ENCODE measurements at places on chromosomes 1 and 21.

DNA sequence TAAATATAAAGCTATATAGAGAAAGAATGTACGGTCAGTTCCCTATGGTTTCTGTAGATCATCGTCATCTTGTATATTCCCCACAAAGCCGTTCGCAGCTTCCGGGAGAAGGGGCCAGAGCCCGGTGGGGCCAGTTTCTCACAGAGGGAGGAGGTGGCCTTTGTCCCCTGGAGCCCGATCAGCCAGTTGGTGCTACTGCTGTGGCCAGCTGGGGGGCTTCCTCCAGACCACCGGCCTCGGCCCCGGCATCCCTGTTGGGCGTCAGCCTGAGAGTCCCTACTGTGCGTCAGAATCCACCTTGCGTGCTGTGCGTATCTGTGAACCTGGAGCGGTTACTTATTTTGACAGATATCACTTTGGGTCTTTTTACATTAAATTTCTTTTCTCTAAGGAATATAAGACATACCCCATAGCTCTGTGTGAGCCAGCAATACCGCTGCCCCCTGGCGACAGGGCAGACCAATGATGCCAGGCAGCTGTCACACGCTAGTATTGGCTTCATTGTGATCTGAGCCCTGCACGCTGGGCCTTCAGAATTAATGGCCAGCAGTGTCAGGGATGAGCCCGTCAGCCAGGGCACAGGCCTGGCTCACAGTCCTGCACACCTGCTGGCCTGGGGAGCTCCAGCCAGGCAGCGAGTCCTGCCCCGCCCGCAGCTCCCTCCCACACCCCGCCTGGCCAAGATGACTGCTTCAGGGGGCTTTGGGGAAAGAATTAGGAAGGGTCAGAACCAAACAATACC is 145.9 kb downstream of the PGBD5 start:
- no peak for DNase-seq

- DNase-seq, result no peak
Observed at GRCh38 chr1:28296401-28297261, 32.2 kb upstream of the MED18 start.

DNA sequence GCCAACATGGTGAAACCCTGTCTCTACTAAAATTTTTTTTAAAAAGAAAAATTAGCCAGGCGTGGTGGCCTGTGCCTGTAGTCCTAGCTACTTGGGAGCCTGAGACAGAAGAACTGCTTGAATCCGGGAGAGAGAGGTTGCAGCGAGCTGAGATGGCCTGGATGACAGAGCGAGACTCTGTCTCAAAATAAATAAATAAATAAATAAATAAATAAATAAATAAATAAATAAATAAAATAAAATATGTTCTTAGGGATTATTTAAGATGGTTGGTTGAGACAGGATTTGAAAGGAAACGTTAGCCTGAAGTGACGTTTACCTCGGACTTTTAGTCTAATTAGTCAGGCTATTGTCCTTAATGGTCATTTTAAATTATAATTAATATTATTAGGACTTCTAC is 88.5 kb upstream of the CHRM3 start:
- no peak for DNase-seq

DNA sequence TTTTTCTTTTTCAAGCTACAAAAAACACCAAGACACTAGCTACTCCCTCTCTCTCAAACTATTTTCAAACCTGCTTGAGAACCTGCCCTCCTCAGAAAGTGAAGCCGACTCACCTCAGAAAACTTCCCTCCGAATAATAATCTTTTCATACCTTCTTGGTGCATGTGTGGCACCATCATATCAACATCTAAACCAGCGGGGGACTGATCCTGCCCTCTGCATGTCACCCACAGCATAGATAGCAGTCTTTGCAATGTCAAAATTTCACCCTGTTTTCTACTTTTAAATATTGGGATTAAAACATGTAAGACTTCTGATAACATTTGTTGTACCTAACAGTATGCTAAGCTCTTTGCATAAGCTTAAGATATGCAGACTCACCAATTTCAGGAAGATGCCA is 1260.3 kb downstream of the PLA2G4A start:
- no peak for DNase-seq

DNA sequence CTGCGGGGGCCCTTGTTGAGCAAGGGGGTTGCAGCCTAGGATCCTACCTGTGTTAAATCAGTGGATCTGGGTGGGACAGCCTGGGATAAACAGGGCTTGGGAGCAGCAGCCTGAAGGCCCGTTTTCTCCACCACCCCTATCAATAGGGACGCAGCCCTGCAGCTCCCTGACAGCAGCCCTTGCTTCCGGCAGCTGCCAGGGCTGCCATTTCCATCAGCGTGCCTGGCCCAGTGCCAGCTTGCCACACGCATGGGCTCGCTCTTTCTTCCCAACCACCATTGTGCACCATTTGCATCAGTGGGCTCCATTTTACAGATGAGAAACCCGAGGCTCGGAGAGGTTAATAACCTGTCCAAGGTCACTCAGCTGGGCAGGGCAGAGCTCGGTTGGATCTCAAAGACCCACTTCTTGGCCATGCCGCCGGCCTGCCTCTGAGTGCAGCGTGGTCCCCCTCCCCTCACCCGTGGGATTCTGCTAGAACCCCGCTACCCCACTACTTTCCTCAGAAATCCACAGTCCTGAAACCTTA is 3.8 kb downstream of the WNT4 start:
- peak; percentile 60 for DNase-seq

GRCh38 chr1:82587371-82587770 is 786.6 kb downstream of the ADGRL2 start:
- no peak for DNase-seq

GRCh38 chr1:26972390-26972789 is 12.1 kb upstream of the KDF1 start:
- no peak for DNase-seq

GRCh38 chr1:110616587-110616986 is 10.4 kb upstream of the KCNA2 start:
- no peak for DNase-seq

DNA sequence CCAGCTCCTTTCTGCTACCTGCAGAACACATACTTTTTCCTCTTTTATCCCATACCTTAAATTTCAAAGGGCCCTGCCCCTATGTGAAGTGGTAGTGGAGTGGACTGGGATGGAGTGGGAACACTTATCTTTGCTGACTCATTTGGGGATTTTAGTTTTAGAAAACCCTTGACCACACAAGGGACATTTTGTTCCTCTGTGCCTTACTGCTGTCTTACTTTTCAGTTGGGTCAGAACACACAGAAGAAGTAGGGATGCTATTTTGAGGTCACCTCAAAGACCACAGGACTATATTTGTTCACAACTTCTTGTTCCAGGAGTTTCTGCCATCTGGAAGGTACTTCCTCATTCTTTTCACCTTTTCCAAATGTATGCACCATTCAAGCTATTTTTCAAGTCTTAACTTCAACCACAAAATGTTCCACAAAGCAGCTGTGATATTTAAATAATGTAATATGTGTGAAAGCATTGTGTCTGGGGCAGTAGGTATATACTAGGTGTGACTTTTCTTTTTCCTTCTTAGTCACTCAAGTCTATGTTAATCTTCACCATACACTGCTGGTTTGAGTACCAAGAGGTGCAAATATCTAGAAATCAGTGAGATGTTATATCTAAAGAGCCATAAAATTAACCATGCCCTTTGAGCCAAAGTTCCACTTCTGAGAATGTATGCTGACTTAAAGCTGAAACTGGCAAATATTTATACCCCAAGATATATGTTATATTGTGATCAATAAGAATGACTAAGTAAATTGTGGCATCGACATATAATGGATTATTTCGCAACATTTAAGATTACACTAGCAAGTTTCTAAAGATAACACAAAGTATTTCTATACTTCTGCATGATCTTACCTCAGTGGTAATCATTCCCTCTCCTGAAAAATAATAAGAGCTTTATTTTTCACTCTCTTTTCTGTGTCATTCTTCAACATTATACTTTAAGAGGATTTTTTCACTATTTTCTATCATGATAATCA is 308.5 kb downstream of the MRPL39 start:
- no peak for DNase-seq

GRCh38 chr1:238487931-238488330 is 597.2 kb upstream of the ZP4 start:
- DNase-seq, result no peak

DNA sequence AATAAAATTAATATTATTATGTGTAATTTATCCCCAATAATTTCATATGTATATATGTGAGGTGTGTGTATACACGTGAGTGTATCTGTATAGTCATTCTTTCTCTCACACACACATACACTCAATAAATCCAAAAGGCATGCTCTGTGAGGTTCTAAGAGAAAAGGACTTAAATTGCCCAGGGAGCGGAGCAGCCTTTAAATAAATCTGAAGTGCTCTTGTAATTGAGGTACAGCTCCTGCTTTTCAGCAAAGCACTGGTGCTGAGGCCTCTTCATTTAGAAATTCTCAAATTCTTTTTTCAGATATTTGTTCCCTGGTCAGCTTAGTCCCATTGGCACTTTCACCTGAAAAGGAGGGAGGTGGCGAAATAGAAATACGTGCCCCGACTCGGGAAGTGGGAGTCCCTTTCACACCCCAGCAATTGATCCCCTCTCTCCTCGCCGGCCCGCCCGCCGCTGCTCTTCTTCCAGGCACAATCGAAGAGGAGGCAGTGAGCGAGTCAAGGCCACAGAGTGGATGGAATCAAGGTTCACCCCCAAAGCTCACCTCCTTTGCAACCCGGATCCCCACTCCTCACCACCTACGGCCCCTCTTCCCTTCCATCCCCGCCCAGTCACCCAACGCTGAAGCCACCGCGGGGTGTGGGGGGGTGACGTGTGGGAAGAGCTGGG is 944 bp downstream of the PLPPR5 start:
- no peak for DNase-seq

- DNase-seq, result no peak
Observed at GRCh38 chr1:16252912-16253311, 15.9 kb upstream of the CPLANE2 start.

GRCh38 chr21:14917762-14918161 is 147.0 kb downstream of the NRIP1 start:
- DNase-seq, result no peak

DNA sequence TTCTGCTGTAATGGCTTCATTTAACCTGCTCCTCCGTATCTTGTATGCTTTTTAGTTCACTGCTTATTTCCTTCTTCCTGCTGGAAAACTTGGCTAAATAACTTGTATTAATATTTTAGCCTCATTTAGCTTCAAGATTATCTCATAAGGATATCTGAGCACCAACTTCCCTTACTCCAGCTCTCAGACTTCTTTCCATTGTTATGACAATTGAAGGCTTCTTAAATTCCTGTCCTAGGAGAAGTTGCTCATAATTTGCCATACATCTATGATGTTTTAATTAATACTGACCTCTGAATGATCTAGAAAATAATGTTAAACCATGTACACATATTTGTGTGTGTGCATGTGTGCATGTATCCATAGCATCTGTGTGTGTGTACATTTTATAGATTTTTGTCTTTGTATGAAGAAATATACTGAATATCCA is 1524.4 kb upstream of the TPTE start:
- peak; percentile 51 for DNase-seq

- DNase-seq, result no peak
Observed at GRCh38 chr1:22755641-22756040, 45.0 kb downstream of the EPHB2 start.

All from NCI-H1694 treated with DMSO at 0.1 percent for 48 hours (cell line).